ENCODE measurements at places on chromosomes 11 and 22.
A peak's percentile ranks its signal among the peaks of the same experiment; 100 is the strongest.

DNA sequence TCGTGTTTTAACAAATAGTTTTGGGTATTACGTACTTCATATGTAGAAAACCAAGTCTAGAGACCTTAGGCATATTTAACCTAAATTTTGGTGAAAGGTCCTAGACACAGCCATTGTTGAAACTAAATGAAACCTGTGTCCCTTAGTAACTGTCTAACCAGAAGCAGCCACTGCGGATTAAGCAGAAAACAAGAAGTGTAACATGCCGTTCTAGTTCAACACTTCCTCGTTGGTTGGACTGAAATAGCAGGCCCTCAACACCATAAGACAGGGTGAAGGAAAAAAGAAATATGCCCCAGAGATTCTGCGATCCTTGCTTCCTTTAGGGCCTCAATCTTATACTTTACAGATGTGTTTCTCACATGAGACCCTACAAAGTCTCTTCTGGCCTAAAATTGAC, 2.0 kb downstream of the NAA40 start:
- no peak overlapping the region for H3K4me3 ChIP-seq
- no peaks in the 10 kb centered on the region for H3K4me1 ChIP-seq
- no peaks in the 10 kb centered on the region for H3K36me3 ChIP-seq
- no peak for DNase-seq

GRCh38 chr11:11788063-11788710, 53.6 kb upstream of the USP47 start:
- no peaks in the 10 kb centered on the region for H3K27me3 ChIP-seq
- no peak overlapping the region for H3K4me3 ChIP-seq
- H3K27ac ChIP-seq = no peak overlapping the region
- peaks cover 4% of the 10 kb centered on the region for H3K4me1 ChIP-seq
- DNase-seq = no peak

- peaks cover 28% of the 10 kb centered on the region for H3K4me1 ChIP-seq
- no peaks in the 10 kb centered on the region for H3K27me3 ChIP-seq
- no peak overlapping the region for H3K27ac ChIP-seq
- DNase-seq = no peak
- no peak overlapping the region for H3K4me3 ChIP-seq
Observed at GRCh38 chr11:12695873-12696272, 21.7 kb downstream of the TEAD1 start.

- H3K4me3 ChIP-seq = no peak overlapping the region
- no peaks in the 10 kb centered on the region for H3K27me3 ChIP-seq
- no peak for DNase-seq
- no peaks in the 10 kb centered on the region for H3K36me3 ChIP-seq
- H3K27ac ChIP-seq = no peak overlapping the region
Observed at GRCh38 chr22:46557736-46558480, 20.5 kb upstream of the CELSR1 start.

- DNase-seq = no peak
- no peaks in the 10 kb centered on the region for H3K27me3 ChIP-seq
- no peak overlapping the region for H3K27ac ChIP-seq
- H3K4me1 ChIP-seq = peaks cover 34% of the 10 kb centered on the region
- no peak overlapping the region for H3K4me3 ChIP-seq
- H3K36me3 ChIP-seq = no peaks in the 10 kb centered on the region
Observed at GRCh38 chr11:69443968-69444364, 37.5 kb upstream of the LINC01488 start.

GRCh38 chr11:101129203-101129943, at the start of gene PGR:
PGR (minus strand) TSS chr11:101129813; CDS start chr11:101129070, 743 bp downstream.
- H3K27me3 ChIP-seq = peaks cover 44% of the 10 kb centered on the region
- no peak within 1 kb of the TSS for H3K27ac ChIP-seq
- peak within 1 kb of the TSS; percentile 52 for H3K4me3 ChIP-seq
- DNase-seq = peak; percentile 55
- H3K36me3 ChIP-seq = no peaks in the 10 kb centered on the region
- no peaks in the 10 kb centered on the region for H3K4me1 ChIP-seq

DNA sequence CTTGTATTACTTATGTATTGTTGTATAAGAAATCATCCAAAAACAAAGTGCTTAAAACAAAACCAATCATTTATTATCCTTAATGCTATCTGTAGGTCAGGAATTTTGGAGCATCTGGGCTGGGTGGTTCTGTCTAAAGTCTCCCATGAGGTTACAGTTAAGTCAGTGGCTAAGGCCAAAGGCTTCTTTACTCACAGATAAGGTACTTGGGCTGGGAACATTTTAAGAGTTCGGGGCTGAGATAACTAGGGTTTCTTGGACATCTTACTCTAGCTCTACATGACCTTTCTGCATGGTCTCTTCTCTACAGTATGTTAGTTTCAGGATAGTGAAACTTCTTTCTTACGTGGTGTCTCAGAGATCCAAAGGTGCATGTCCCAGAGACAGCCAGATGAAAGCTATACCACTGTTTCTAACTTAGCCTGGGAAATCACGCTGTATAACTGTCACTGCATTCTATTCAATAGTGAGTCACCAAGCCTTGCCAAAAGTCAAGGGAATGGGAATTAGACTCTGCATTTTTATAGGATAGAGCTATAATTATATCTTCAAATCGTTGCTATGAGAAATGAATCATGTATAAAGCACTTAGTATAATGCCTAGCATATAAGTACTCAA, 29.6 kb downstream of the SOX6 start:
- peaks cover 2% of the 10 kb centered on the region for H3K27me3 ChIP-seq
- no peak for DNase-seq
- no peak overlapping the region for H3K27ac ChIP-seq
- H3K36me3 ChIP-seq = no peaks in the 10 kb centered on the region
- no peaks in the 10 kb centered on the region for H3K4me1 ChIP-seq

GRCh38 chr11:130304651-130305050, 10.1 kb downstream of the ZBTB44 start:
- no peak overlapping the region for H3K4me3 ChIP-seq
- no peak for DNase-seq
- peaks cover 3% of the 10 kb centered on the region for H3K4me1 ChIP-seq
- H3K27ac ChIP-seq = no peak overlapping the region
- H3K27me3 ChIP-seq = no peaks in the 10 kb centered on the region
- peaks cover 26% of the 10 kb centered on the region for H3K36me3 ChIP-seq

- H3K27me3 ChIP-seq = no peaks in the 10 kb centered on the region
- no peak overlapping the region for H3K27ac ChIP-seq
- H3K36me3 ChIP-seq = no peaks in the 10 kb centered on the region
Observed at GRCh38 chr11:78759071-78759470, 184.4 kb upstream of the NARS2 start.

GRCh38 chr11:60701469-60701818, 2.0 kb downstream of the MS4A8 start:
- H3K4me3 ChIP-seq = no peak overlapping the region
- H3K4me1 ChIP-seq = peaks cover 2% of the 10 kb centered on the region
- DNase-seq = no peak
- no peaks in the 10 kb centered on the region for H3K36me3 ChIP-seq
- H3K27ac ChIP-seq = no peak overlapping the region

DNA sequence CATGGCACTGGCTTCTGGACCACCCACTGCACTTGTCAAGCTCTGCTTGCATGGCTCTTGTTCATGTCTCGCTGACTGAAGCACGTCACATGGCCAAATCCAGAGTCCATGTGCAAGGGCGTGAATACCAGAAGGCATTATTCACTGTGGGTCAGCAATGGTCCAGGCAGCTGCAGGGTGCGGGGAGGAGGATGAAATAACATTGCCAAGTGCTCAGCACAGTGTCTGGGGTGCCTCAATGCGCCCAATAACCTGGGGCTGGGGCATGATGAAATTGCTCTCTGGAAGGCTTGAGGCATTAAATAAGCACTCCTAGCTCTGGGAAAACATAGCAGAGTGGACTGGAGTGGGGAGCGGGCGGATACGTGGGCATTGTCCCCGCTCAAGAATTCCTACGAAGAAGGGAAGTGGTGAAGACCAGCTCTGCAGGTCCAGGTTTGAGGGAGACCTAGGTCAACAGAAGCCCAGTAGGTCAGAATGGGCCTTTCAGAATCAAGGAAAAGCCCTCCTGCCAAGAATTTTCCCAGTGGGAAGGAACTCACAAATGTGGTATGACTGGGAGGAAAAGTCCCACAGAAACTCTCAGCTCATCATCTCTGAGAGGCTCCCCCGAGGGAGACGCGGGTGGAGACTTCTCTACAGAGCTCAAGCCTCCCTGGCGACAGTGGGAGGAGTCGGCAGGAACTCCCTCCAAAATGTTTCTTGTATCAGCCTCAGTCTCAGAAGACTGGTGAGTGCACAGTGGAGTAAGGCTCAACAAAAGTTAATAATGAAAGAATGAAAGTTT, 15.3 kb upstream of the ACCSL start:
- H3K36me3 ChIP-seq = no peaks in the 10 kb centered on the region
- H3K4me1 ChIP-seq = no peaks in the 10 kb centered on the region
- H3K4me3 ChIP-seq = no peak overlapping the region

DNA sequence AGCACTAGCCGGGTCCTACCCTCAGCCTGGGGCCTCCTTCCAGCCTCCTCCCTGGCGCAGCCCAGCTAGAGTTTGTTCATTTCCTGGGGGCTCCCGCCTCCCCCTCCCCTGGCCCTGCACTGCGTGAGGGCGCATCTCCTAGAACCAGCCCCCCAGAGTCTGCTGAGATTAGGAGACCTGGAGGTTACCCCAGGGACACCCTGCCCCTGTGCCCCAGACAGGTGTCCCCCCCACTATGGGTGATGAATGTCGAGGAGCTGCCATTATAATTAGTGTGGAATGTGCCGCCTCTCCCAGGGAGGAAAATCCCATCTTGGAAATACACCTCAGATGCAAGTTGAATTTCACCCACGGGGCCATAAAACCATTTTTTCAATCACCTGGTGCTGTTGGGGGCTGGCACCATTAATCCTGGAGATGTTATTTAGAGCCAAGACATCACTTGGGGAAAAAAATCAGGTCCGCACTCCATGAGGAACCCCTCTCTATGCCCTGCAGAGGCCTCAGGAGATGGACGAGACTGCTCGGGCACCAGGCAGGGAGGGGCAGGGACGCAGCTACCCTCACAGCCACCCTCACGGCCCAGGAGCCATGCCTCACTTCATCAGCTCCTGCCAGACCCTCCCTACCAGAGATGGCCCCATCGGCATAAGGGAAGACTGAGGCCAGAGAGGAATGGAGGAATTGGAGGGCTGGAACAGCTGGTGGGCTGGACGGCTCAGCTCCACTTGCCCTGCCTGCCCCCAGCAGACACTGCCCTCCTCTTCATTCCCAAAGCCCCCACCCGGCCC, 197.5 kb downstream of the IGLL1 start:
- no peak overlapping the region for H3K27ac ChIP-seq

DNA sequence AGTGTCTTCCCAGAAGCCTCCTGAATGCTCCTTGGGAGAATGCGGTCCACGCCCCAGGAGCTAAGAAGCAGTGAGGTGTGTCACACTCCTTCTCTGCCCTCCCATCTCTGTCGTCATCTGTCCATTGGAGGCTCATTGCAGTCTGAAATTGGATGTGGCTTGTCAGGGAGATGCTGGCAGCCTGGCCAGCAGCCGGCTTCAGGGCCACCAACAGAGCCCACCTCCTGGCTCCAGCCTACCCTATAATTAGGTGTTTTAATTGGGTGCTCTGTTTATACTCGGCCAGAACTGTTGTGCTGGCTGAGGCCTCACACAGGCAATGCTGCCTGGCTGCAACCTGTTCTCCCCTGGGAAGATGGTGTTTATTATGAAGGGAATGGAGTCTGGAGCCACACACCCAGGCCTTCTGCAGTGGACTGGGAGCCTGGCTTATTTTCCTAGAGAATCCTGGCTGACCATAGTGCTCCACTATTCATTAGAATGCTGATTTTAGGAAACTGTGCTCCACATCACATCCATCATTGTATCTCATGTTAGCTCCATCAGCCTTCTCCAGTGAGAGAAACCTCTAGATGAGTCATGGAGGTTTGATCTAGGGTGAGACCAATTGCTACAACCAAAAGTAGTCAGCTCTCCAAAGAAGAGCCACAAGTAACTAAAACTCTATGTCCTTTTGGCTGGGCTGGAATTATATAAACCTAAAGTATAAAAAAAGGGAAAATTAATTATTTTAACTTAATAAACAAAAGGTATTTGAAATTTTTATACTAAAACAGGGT, 86.8 kb upstream of the CRTAM start:
- no peaks in the 10 kb centered on the region for H3K4me1 ChIP-seq
- H3K27ac ChIP-seq = no peak overlapping the region
- H3K36me3 ChIP-seq = no peaks in the 10 kb centered on the region
- DNase-seq = no peak
